ENCODE measurements at places on chromosomes 7 and 10.

DNA sequence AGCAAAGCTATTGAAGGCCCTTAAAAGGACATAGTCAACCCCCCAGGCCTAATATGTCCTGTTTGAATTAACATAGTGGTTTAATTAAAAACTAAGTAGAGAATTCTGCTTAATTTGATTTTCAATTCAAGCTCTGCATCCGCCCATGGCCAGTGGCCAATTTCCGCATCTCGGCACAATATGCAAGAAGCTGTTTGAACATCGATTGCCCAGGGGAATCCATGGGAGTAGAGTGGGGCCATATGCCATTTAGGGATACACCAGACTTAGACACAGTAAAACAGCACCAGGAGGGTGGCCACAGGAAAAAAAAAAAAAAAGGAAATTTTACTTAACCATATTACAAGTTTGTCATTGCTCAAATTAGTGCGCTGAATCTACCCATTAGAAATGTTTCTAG lies 100.4 kb downstream of the LMBR1 start:
- no peak for DNase-seq

DNA sequence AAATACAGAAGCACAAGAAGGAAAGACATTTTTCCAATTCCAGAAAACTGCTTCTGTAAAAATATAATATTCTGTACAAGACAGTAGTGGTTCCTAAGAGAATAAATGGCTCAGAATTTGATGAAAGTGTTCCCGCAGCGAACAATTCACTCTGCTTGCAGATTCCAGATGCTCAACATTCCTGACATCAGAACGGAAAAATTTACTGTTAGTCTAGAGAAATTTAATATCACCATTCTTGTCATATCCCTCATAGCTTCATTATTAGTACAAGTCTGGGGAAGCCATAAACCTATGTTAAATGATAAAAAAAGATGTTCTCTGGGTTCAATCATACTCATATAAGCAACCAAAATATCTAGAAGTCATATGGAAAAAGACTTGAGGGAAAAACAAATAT lies 83.6 kb downstream of the MPP7 start:
- no peak for DNase-seq

DNA sequence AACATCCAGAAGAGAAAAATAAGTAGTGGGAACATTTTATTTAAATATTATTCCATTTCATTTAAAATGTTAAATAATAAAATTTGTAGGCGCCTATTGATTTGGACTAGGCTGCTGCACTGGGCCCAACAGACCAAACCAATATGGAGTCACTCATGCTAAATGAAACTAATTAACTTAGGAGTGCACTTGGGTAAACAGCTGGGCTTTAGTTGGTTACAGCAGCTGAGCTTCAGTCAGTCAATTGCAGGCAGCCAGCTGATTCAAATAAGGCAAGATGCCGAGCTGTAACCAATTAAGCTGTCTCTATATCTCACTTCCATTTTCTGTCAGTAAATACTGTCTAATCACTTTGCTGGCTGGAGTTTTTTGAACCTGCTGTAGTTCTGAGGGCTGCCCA lies 102.1 kb upstream of the WDR11 start:
- no peak for DNase-seq

GRCh38 chr7:85290269-85290668 lies 103.4 kb upstream of the SEMA3D start:
- DNase-seq: no peak

DNA sequence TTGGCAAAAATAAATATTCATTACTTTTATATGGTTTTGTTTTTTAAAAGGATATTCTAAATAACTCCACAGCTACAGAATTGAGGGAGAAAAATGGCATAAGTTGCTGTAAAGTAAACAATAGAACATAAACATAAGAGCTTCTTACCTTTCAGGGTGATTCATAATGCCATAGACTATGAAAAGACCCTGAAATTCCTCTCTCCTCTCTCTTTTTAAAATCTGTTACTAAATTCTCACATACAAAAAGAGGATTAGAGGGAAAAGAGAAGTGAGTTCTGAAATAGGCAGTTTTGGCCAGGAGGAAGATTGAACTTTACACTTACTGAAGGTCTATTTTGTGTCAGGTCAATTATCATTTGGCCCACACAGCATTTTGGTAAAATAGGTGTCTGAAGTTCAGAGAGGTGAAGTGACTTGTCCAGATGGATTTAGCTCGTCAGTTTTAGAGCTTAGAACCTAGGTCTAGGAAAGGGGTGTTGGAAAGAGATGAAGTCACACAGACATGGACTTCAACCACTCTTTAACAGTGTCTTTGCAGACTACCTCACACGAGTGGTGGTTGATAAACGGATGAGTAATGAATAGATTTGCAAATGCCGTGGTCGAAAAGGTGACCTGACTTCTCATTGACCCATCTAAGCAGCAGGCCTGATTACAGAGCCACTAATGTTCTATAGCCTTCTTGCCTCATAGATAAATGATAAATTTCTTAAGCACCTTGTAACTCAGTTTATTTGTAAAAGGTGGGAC lies 190.6 kb upstream of the CCDC6 start:
- no peak for DNase-seq

DNA sequence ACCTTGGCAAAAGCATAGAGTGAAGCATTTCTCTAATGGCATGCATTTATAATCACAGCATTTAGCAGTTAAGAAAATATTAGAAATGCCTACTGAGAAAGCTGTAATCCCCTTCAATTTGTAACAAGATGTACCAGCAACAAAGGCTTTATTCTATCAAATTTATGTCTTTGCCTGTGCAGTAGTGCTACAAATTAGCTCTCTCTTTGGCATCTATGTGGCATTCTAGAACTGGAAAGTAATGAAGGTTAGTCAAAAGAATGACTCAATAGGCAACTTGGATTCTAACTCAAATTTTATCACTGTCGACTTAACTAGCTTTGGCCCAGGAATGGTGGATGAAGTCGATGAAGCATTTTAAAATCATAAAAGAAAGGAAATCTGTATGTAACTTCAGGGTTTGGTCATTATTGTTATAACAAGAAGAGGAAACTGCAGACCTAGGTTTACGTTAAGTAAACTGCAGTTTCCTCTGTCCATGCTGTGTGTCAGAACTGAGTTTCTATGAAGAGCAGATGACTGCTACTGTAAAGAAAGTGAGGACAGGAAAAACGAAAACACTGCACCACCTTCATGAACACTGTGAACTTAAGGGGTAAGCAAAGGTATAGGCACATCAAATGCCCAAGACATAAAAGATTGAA lies 140.0 kb downstream of the RAPGEF5 start:
- DNase-seq: no peak

DNA sequence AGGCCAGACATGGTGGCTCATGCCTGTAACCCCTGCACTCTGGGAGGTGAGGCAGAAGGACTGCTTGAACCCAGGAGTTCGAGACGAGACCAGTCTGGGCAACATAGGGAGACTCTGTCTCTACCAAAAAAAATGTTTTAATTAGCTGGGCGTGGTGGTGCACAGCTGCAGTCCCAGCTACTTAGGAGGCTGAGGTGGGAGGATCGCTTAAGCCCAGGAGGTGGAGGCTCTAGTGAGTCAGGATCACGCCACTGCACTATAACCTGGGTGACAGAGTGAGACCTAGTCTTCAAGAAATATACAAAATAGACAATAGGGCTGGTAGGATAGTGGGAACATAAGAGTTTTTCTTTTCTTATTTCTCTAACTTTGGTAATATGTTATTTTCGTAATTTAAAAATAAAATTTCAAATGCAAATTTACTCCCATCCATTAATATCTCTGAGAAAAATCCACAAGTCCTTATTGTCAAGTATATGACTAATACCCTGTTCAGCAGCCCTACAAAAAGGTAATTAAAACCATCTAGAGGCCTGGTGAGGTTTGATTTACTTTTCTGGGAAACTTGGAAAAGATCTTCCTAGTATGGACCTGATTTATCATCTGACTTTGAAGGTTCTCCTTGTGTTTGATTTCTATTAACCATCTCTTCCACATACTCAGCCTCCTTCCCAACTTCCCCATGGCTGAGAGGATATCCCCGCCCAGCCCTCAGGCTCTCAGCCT lies 50.0 kb downstream of the CREB3L2 start:
- no peak for DNase-seq

DNA sequence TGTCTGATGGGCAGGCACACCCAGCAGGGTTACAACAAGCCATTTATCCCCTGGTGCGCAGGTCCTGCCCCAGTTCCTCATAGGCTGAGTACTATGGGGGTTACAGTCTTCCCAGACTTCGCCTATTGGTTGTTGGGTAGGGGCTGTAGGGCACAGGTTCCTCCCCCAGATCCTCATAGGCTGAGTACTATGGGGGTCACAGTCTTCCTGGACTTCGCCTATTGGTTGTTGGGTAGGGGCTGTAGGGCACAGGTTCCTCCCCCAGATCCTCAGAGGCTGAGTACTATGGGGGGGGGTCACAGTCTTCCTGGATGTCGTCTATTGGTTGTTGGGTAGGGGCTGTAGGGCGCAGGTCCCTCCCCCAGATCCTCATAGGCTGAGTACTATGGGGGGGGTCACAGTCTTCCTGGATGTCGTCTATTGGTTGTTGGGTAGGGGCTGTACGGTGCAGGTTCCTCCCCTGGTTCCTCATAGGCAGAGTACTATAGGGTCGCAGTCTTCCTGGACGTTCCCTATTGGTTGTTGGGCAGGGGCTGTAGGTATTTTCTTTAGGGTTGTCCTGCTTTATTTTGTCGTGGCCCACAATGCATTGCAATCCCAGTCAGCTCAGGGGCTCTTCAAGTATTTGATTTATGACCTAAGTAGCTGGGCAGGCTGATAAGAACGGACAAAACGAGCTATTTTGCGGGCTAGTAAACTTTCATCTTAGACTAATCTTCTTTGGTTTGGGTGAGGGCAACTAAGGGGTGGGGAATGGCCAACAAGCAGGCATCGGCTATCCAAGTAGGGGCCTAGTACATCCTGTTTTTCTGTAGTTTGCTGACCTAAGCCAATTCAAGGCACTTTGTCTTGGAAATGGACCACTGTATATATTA lies 3.4 kb downstream of the LRRC27 start:
- DNase-seq: no peak

- DNase-seq: no peak
Measured at GRCh38 chr10:89275383-89275782, 23.8 kb upstream of the LIPA start.

DNA sequence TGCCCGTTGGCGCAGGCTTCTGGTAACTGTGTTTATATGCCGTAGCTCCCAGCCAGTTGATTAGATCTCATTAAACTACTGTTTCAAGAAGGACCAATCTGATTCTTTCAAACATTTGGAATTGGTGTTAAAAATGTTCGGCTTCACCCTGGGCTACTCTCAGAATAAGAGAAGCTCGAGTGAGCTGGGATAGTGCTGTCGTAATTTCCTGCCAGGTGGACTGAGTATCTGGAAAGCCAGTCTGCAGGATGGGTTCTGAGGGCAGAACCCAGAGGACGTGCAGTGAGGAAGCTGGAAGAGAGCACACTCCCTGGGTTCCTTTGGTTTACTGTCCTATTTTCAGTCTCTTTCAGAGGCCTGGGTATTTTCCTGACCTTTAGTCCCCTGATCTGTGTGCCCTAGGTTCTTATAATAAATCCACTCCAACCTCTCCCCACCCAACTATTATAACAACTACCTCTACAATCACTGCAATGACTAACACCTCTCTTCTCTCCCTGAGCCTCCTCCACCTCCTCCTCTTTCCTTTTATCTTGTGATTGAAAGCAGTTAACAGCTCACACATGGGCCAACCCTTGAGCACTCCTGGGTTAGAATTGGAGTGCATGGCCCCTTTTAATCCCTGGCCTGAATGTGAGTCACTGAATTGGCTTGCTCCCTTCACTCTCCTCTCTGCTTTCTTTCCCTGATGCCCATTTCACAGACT lies 63.0 kb downstream of the AOAH start:
- DNase-seq: no peak

All from CD4-positive, CD25-positive, alpha-beta regulatory T cell (primary cell).